ENCODE measurements at places on chromosomes 7 and 10.

- DNase-seq: no peak
These were observed 766.7 kb upstream of the GHITM start for GRCh38 chr10:83372646-83373045.

- DNase-seq: no peak
These were observed 2.2 kb downstream of the MORN4 start for GRCh38 chr10:97631098-97631497.

GRCh38 chr10:61487506-61487905 is 34.3 kb upstream of the TMEM26 start:
- peak; percentile 79 for DNase-seq

DNA sequence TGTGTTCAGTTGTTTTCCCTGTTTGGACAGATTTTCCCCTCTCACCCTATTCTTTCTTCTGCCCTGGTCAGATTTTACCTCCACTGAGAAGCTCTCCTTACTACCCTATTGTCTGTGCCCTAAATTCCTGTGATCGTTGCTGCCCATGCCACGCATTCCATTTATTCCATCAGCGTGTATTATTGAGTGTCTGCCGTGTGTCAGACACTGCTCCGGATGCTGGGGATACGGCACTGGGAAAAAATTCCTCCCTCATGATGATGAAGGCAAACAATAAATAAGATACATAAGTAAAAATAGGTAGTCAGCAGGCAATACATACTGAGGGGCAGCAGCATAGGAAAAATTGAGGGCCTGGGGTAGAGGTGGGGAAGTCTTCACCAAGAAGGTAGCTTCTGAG is 86.8 kb downstream of the FANK1 start:
- no peak for DNase-seq

GRCh38 chr7:155363852-155364600 is 66.3 kb downstream of the INSIG1 start:
- no peak for DNase-seq

GRCh38 chr10:108515821-108516220 is 1351.3 kb upstream of the SORCS1 start:
- peak; percentile 15 for DNase-seq

- DNase-seq: no peak
These were observed 23.1 kb downstream of the SP4 start for GRCh38 chr7:21450941-21451340.

DNA sequence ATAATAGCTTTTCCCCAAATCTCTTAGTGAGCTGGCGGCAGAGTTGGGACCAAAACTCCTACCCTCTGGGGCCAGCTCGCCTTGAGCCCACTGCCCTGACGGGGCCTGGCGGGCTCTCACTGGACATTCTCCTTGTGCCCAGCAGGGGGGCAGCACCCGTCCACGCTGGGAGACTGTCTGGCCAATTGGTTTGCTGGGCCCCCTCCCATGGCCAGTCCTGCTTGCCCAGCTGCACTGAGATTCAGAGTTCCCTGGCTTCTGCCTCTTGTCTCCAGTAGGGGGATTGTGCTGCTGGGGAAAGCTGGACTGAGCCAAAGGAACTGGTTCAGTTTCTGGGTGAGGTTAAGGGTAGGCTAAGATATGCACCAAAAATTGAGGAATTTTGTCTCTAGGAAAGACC is 59.8 kb downstream of the RAMP3 start:
- DNase-seq: peak; percentile 36

- DNase-seq: no peak
These were observed 27.4 kb upstream of the GRID1 start for GRCh38 chr10:86393862-86394455.

GRCh38 chr10:13813550-13813949 is 226.8 kb downstream of the PRPF18 start:
- DNase-seq: no peak

DNA sequence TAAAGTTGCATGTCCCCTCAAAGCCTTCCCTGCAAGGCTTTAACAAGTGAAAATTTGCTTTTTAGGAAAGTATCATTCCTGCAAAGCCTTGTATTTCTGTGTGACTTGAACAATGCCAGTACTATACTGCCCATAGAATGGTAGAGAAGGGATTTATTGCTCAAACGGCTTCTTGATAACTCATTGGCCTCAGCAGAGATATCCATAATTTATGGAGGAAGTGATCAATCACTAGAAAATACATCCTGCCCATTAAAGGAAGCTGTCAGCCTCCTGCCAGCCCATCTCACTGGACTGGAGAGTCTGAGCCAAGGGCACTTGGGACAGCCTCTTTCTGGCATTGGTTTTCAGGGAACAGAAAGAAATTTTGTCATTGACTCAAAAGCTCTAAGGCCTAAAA is 152.6 kb downstream of the XPNPEP1 start:
- no peak for DNase-seq

DNA sequence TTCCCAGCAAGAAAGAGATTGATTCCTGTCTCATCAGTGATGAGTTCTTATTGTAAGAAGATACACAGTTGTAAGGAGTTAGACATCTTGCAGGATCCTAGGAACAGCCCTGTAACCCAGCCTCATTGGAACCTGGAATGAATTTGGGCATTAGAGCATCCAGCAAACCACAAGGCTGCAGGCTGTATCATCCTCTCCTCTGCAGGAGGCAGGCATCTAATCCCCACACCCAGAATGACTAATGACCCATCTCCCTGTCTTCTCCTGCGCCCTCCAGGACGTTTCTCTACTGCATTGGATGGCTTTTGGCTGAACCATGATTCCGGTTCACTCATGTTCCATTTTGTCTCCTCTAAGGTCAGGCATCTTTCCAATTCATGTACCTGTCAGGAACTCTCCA is 233.9 kb downstream of the POU6F2 start:
- DNase-seq: peak; percentile 11

GRCh38 chr10:97765201-97765600 is 6.6 kb downstream of the SFRP5 start:
- DNase-seq: no peak

- DNase-seq: no peak
These were observed 197.5 kb downstream of the BUB3 start for GRCh38 chr10:123351715-123352114.

DNA sequence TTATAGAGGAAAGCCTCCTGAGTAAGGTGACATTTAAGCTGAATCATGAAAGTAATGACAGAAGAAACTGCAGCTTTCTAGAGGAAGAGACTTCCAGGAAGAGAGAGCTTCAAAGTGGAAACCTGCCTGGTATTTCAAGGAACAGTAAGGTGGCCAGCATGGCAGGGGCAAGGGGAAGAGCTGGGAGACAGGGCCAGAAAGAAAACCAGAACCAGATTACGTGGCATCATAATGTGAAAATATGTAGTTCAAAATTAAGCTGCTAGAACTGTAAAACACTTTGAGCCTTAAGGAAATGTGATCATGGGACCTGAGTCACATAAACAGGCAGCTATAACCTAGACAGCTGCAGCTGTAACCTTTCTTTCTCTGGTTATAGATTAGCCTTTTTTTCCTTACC is 238.0 kb upstream of the FOXK1 start:
- DNase-seq: no peak

DNA sequence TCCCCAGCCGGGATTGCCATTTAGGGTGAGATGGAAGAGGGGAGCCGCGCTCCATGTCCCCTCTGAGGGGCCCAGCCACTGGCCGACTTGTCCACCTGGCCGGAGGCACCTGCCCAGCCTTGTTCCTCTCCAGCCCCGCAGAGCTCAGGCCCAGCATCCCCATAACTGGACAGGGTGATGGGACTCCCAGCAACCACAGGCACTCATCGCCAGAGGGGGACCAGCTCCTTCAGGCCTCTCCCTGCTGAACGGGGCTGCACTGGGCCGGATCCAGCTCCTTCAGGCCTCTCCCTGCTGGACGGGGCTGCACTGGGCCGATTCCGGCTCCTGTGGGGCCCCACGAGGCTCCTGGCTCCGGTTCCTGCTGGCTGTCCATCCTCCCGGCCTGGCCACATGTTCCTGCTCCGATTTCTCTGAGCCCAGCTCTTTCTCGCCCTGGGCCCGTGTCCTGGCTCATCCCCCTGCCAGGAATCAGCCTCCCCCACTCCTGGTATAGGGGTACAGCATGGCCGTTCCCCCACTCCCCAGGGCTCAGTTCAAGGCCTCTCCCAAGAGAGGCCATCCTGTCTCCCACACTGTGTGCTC is 56.1 kb upstream of the ADGRA1 start:
- no peak for DNase-seq

GRCh38 chr10:124032971-124033886 is 60.2 kb downstream of the CHST15 start:
- DNase-seq: peak; percentile 76

DNA sequence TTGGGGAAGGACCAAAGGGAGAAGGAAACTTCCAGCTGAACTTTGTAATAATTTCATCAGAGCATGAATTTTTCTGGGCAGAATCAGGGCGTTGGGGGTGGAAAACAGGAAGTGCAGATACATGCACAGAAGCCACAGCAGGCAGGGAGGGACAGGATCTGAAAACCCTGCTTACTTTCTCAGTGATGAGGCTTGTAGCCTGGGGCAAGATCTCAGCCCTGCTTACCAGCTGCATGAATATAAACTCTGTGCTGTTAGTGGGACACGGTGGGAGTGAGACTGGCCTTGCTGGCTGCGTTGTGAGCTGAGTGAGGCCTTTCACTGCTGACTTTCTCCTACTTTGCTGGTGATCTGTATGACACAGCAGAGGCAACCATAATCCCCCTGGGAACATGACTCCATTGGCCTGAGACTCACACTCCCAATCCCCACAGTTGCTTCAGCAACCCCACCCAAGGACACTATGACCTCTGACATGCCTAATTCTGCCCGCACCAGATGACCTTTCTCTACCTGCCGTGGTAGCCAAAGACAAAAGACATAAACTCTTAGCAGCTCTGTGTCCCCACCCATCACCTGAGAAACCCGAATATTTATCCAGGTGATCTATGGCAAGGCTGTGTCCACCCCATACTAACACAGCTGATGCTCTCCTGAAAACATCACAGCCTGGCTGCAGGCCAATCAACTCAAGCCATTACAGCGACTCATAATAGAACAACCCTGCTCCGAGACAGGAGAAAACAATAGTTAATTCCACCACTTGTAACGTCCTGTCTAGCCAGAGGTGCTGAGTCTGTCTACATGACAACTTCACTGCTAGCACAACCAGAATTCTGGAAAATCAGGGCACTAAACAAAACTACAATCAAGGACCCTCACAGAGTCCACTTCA is 190.7 kb upstream of the CHRM2 start:
- peak; percentile 96 for DNase-seq

- no peak for DNase-seq
These were observed 1.5 kb upstream of the MIOS start for GRCh38 chr7:7565018-7565680.

DNA sequence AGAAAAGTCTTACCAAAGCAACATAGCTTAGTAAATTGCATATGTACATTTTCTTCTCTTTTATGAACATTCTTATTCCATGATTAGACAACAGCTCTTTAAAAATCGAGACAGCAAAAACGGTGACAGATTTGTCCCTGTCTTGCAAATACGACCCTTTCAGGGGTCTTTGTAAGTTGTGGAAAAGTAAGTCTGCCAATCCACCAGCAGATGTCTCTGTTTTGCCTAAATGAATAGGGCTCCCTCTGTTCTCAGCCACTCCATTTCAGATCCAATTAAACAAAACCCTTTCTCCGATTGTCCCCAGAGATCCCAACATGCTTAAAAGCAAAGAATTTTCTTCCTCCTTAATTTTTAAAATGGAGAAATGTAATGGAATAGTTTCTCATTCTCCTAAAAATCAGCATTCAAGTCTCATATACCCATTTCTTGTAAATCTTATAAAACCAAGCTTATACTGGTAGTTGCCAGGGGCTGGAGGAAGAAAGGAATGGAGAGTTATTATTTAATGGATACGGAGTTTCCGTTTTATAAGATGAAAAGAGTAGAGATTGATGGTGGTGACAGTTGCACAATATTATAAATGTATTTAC is 61.0 kb upstream of the NFE2L3 start:
- peak; percentile 61 for DNase-seq

DNA sequence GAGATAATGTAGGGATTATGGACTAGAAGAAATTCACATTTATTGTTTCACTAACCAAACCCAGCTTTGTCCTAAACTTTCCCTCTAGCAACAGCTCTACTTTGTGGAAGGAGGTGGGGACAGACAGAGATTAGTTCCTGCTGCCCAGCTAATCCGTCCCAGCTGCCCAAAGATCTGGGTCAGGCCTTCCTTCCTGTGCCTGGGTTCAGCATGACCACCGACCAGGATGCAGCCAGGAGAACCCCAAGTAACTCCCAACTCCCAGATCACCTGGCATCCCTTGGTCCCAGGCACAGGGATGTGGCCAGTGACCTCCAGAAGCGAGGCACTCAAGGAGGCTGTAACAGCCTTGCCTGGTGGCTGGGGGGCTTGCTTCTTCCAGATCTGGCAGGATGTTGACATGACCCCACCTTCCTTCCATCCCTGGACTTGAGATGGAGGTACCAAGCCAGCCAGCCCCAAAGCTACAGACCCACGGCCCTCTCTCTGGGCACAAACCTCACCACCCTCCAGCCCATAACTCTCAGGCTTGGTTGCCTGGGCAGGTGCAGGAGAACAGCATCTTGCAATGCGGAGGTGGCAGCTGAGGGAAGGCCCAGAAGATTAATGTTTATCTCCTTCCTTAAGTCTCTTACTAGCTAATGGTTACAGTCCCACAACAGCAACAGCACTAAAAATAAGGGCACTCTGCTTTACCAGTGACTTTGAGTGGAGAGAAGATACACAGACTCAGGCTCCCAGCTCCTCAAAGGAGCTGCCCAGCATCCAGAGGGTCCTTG is 11.1 kb downstream of the CAMK2G start:
- DNase-seq: no peak

DNA sequence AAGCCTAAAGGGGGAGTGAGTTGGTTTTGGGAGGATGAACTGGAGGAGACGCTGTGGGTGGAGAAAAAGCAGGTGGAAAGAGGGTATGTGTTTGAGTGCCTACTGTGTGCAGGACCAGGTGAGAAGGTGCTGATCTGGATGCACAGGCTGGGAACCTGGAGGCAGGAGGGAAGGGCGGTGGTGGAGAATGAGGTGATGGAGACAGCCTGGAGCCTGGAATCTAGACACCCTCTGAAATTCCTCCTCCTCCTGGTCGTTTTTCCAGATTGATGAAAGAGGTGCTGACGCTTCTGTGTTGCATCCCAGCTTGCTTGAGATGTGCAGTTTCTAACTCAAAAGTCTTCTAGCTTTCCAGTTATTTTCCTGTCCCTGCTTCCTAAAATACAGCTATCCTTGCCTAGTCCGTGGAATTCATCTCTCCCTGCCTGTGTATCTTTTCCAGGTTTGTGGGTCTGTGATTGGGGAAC is 67.5 kb downstream of the LRMDA start:
- no peak for DNase-seq

DNA sequence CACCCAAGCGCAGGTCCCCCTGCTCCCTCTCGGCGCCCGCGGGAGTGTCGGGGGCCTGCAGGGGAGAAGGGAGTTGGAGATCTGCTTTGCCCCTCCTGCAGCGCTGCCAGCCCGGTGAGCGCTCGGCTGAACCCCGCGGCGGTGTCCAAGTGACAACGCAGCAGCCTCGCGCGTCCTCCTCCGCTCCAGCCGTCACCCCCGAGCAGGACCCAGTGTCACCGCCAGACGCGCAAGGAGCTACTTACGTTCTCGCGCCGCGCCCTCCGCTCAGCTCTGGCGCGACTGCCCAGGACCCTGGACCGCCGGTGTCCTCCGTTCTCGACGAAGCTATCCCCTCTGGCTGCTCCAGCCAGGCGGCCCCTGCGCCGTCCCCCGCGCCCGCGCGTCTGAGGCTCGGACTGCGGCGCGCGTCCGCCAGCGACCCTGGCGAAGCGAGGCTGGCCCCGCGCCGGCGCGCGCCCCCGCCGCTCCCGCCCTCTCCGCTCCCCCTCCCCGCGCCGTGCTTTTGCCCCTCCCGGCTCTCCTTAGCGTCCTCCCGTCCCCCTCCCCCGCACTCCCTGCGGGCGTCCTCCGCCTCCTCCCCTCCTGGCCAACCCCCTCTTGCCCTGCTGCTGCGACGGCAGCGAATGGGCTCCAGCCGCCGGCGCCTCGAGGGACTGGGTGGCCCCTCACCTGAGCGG is at the start of gene NRCAM:
Gene NRCAM (minus strand): TSS at position 439 of the 680 bp plus-strand sequence. CDS start 216,372 bp downstream, outside the sequence.
- peak; percentile 34 for DNase-seq

Data from M059J (cell line).